ENCODE measurements at places on chromosomes 3 and 15.

- no peak for DNase-seq
Measured at GRCh38 chr3:178777718-178778411, 241.6 kb downstream of the KCNMB2 start.

DNA sequence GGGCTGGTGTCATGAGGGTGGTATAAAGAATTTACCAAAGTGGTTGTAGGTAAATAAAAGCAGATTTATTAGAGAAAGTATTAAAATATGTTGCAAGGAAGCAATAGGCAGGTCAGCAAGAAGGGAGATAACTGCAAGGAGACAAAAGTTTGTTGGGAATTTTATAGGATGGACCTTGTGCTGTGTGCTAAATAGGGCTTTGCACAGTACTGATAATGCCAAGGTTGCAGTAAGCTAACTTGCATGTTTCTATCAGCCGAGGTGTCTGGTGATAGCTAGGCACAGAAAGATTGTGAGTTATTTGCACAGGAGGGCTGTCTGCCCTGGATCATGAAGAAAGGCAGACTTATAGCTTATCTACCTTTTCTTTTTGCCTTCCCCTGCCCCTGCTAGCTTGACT, 102.5 kb upstream of the SPRED1 start:
- no peak for DNase-seq

DNA sequence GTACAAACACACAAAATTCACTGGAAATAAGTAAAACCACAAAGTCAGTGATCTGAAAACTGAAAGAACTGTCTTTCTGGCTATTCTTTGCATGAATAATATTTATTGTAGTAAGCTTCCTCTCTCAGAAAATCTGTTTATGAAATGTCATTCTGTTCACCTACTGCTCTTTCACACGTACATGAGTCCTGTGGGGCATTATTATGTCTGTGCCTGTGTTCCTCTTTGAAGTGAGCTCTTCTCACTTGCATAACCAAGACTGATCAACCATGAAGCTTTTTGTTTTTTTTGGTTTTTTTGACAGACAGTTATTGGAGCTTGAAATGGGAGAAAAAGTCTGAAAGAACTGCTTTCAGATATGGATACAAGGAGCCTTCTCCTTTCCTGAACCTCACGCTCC, 195.8 kb downstream of the PLCH1 start:
- DNase-seq = no peak

DNA sequence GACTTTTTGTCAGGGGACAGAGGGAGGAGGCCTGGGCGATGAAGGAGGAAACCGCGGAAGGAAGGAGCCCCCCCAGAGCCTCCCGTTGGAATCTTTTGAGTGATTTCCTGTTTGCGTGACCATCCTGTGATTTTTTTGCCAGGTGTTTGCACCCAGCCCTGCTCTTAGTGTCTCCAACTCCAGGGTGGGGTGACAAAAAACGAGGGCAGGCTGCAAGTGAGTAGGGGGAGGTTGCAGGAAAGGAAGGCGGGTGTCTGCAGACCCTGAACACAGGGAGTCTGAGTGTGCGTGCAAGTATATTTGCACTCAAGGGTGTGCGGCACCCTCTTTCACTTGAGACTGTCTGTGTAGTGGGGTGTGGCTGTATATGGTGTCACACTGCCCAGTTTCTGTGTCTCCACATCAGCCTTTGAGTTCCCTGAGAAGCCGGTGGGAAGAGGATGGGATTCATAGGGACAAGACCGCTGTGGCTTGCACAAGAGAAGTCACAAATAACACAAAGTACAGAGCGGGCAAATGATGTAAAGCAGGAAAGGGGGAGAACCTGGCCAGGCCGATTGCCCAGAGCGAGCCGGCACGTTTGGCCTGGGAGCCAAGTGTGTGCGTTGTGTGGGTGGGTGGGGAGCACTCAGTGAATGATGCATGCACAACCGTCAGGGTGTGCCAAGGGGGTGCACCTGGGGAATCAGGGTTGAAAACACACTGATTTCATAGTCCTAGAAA, 6.6 kb downstream of the ISLR2 start:
- DNase-seq = no peak

GRCh38 chr3:142973217-142974009, 9.9 kb upstream of the PAQR9 start:
- no peak for DNase-seq

- no peak for DNase-seq
Measured at GRCh38 chr3:122758877-122759560, 34.6 kb downstream of the HSPBAP1 start.

- DNase-seq = no peak
Measured at GRCh38 chr15:87038404-87038803, 958.7 kb downstream of the AGBL1 start.

- DNase-seq = no peak
Measured at GRCh38 chr15:68424754-68425390, 7.1 kb downstream of the ITGA11 start.

Measured in left renal pelvis (tissue), 4 donors.